A549 treated with Mapracorat at 1 μM for 4 hours (cell line): ENCODE measurements at places on chromosomes 6 and 20. TPM values are rescaled to one million over a fixed set of nuclear protein-coding genes. Genes with fewer than 3 reads are reported as not detected.

The TMC2 gene
- total RNA-seq, result not detected in 5 replicates

The LY6G6F gene
- total RNA-seq, result not detected in 5 replicates

The DEFB124 gene
- total RNA-seq, result 0.29 to 0.44 TPM in 2 of 5 replicates, not detected in the others

The SYCP2L gene
- total RNA-seq, result 1.7 to 2.9 TPM (median 2.5 TPM) in 5 replicates

The TCF21 gene
- 0.04 to 0.09 TPM (median 0.05 TPM) in 4 of 5 replicates, not detected in the other for total RNA-seq

The BPIFB3 gene
- total RNA-seq, result not detected in 5 replicates

The TMEM170B gene
- 0.61 to 0.85 TPM (median 0.67 TPM) in 5 replicates for total RNA-seq

The PRDM13 gene
- total RNA-seq, result 0.88 to 1.3 TPM (median 1.1 TPM) in 5 replicates

The XRN2 gene
- 89.3 to 107 TPM (median 98.7 TPM) in 5 replicates for total RNA-seq

The ELOVL4 gene
- 1.5 to 1.8 TPM (median 1.6 TPM) in 5 replicates for total RNA-seq

The MCHR2 gene
- total RNA-seq, result not detected in 5 replicates

The LY86 gene
- not detected in 5 replicates for total RNA-seq

The TRIM31 gene
- 0.48 to 1.3 TPM (median 0.82 TPM) in 5 replicates for total RNA-seq

The AKAP7 gene
- total RNA-seq, result 2.5 to 2.9 TPM (median 2.9 TPM) in 5 replicates

The STK35 gene
- 11.1 to 13.0 TPM (median 11.8 TPM) in 5 replicates for total RNA-seq

The PTCHD4 gene
- 0.06 to 0.07 TPM (median 0.07 TPM) in 3 of 5 replicates, not detected in the others for total RNA-seq

The FABP7 gene
- total RNA-seq, result not detected in 5 replicates

The TGM3 gene
- 0.06 to 0.22 TPM in 2 of 5 replicates, not detected in the others for total RNA-seq

The GMDS gene
- 8.7 to 9.9 TPM (median 8.9 TPM) in 5 replicates for total RNA-seq
